Frontal cortex (tissue), 4 donors: ENCODE measurements at places on chromosomes 13 and 19. TPM values are rescaled to one million over a fixed set of nuclear protein-coding genes. Genes with fewer than 3 reads are reported as not detected.

DNA sequence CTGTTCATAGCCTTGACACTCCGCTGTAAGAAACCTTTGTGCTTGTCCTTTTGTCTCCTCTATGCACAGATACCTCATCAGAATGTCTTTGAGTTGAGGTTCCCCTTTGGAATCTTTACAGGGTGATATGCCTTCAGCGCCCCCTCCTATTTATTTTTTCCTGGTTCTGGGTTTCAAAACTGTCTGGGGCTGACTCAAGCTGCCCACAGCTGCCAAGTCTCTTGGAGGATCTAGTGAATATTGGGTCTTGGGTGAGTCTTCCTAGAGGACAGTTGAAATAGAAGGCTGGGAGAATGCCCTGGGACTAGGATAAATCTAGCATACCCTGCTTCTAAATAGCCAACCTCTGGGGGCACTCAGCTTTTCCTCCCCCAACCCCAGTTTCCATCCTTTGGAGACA is 930 bp downstream of the ZNF136 start:
- no peak for DNase-seq

DNA sequence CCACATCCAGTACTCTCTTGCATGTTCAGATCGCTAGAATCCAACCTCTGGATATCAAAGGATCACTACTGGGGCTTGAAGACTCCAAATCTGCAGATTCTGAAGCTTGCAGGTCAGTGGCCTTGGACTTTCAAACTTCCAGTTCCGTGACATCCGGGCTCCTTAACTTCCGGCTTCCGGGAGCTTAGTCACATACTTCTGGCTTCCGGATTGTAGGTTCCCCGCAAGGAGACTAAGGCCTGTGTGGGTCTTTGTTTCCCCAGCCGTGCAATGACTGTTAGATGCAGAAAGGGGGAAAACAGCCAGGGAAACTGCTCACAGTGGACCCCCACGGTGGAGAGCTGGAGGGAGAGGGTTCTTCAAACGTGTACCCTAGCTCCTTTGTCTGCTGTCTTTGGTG is 41.4 kb downstream of the ZNF333 start:
- DNase-seq = no peak

- no peak for DNase-seq
Observed at GRCh38 chr19:49442354-49442753, 1.0 kb upstream of the SLC17A7 start.

DNA sequence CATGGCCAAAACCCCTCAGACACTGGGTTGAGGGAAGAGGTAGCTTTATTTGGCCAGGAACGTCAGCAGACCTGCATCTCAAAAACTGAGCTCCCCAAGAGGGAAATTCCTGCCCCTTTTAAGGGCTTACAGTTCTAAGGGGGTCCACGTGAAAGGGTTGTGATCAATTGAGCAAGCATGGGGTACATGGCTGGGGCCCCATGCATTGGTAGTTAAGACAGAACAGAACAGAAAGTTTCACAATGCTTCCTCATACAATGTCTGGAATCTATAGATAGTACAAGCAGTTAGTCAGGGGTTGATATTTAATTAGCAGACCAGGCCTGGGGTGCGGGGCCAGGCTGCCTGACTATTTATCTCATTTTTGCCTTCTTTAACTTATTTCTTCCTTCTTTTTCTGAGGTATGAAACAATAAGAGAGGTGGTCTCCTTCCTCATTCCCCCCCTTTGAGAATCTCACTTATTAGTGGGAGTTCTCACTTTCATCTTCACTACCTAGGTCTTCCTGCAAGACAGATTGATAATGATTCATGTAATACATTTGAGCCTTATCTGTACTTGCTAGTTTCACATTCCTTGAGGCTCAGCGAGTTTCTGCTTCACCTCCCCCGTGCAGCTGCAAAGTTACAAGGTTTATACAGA is 84.8 kb downstream of the SLC25A15 start:
- DNase-seq = no peak

DNA sequence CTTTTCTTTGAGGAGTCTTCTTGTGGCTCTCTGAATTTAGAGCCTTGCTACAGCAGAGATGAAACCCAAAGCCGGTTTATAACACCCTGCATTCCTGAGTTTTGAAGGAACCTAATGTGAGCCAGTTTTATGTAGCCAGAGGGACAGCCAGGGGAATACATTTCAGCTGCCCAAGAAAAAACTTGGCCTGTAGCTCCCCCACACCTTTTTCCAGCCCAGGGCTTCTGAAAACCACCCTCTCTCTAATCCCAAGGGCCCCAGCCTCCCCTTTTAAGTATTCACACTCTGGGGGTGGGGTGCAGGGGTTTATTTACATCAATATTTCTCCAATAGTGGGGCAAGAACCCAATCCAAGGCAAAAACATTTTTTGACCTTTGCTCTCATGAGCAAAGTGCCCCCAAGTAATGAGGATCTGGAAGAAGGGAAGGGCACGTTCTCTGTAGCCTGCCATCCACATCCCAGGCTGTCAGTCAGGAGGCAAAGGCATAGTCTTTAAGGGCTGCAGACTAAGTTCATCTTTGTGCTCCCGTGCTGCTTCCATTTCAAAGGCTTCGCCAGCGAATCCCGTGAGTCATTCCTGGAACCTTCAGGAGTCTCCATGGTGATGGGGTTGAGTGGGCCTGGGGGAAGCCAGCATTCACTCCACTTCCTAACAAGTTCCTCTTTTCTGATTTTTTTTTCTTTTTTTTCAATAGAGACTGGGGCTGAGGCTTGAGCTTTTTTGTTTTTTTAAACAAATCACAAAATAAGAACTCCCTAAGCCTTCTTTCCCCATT is 33.2 kb upstream of the MEDAG start:
- DNase-seq = no peak

DNA sequence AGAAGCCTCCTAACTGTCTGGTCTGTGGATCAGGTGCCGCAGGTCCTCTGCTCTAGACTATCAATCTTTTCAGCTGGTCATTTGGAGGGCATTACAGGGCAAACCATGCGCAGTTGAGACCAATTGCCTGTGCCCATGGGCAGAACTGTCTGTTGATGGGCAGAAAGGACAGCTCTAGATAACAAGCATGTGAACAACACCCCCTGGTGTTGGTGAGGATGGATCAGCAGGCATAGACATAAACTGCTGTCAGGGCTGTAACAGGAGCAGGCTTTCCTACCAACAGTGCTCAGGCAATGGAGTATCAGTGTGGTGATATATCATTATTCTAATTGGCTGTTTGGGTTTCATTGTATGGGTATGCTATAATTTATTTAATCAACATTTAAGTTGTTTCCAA is 104.7 kb upstream of the KL start:
- no peak for DNase-seq

GRCh38 chr19:7109678-7110289 is 40.3 kb downstream of the ZNF557 start:
- no peak for DNase-seq

DNA sequence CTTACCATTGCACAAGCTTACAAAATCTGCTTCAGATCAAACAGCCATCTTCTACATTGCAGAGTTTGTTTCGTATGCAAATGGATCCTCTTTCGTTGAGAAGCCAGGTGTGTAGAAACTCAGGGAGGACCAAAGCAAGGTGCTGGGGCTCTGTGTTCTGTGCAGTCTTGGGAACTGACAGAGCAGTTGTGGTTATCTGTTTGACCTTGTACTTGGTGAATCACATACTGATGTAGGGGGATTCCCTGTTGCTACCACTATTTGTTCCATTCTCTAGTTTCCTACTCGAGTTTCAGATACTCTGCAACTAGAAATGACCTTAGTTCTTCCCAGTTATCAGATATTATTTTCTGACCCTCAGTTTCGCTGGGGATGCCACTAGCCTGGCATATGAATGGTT is 95.2 kb upstream of the CLDN10 start:
- no peak for DNase-seq

GRCh38 chr13:75946536-75947284 is 310.6 kb downstream of the LMO7 start:
- peak; percentile 1 for DNase-seq

DNA sequence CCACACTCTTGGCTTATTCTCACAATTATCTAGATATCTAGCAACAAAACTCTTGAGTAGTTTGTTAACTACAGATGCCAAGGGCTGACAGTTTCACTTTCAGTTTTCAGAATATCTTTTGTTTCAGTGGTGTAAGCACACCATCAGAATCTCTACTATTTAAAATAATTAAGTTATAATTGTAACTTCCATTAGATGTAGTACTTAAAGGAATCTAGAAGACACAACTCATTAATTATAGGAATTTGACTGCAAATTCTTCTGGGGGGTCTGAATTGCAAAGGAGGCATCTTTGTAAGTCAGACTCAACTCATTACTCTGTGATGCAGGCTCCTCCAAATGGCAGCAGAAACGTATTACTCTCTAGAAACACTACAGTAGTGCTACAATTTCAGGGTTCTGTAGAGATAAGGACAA is 44.9 kb upstream of the USPL1 start:
- no peak for DNase-seq

- DNase-seq = no peak
Observed at GRCh38 chr13:90995614-90996013, 351.9 kb upstream of the MIR17HG start.

- no peak for DNase-seq
Observed at GRCh38 chr13:60090574-60090973, 73.2 kb downstream of the DIAPH3 start.

DNA sequence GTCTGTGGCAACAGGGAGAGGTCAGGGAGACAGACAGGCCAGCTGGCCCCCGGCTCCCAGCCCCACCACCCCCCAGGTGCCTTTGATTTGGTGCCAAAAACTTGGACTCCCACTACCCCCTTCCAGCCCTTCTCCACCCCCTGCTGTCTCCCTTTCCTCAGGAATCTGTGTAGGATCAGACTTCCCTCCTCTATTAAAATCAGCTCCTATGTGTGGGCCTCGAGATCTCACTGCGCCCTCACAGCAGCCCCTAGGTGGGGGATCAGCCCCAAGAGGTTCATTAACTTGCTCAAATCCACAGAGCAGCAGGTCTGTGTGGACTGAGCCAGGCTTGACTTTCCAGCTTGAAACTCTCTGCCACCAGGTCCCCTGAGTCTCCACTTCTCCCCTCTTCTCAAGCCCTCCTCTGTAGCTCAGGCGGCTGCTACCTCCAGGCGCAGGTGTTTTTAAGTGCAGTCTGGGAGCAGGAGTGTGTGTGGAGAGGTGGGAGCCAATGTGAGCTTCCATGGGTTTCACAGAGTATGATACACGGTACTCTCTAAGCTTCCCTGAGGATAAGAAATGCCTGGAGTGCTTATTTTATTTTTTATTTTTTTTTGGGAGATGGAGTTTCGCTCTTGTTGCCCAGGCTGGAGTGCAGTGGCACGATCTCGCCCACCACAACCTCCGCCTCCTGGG is 1.7 kb downstream of the GAPDHS start:
- DNase-seq = no peak

Gene BRD4
- total RNA-seq = 11.4 TPM

Gene ZNF430
- total RNA-seq = 28.9 TPM

Gene NTN5
- not detected for total RNA-seq

Gene KIRREL2
- 0.41 TPM for total RNA-seq

Gene PRTN3
- 1.2 TPM for total RNA-seq
